ENCODE measurements at places on chromosomes 3 and 15.

DNA sequence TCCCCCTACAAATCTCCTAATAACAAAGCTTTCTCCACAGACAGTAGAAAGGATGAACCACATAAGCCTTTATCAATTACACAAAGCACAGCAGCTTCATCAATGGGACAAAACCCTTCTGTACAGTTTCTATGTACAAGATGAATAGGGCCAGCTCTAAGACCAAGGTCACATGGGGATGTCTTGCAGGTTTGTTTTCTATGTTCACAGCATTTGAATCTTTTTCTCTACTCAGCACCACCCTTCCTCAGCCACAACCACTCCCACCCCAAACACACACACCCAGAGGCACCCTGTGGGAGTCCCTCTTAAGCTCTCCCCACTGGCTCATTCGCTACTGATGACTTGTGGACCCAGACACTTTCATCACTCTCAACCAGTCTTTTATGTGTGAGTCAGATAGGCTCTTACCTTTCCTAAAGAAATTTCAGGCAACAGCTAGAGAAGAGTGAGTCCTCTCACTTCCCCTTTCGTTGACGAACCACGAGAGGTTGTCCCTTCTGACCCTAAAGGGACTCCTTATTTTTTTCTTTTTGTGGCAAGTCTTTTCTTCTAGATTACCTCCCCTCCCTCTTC is 57.9 kb downstream of the ARHGAP31 start:
- DNase-seq, result no peak

GRCh38 chr15:96627031-96627568 is 296.6 kb downstream of the NR2F2 start:
- no peak for DNase-seq

- DNase-seq, result no peak
Observed at GRCh38 chr15:37007301-37007700, 93.0 kb downstream of the MEIS2 start.

DNA sequence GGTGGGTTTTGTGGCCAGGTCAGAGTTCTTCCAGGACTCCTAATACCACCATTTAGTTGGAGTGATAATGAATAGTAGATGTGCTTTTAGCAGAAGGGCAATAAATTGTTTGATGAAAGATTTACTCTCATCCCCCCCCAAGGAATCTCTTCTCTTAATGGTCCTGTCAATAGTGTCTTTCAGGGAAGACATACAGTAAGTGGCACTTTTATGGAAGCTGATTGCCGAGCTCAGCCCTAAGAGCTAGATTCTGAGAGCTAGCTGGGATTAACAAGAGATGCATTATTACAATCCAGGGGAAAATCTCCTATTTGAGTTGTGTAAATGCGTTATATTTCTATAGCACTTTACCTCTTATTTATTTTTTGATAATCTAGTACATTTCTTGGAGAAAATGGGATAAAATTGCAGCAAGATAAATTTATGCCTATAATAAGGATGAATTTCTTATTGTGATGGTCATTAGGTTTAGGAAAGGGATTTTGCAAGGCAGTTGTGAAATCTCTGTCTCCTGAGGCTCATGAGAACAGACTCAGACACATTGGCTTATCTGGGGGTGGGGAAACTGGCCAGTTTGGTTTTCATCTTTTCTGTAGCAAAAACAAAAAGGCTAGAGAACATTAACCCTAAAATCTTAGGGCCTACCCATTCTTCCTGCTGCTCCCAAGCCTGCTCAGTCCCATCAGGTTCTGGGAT is 41.6 kb upstream of the CLSTN2 start:
- DNase-seq, result no peak

DNA sequence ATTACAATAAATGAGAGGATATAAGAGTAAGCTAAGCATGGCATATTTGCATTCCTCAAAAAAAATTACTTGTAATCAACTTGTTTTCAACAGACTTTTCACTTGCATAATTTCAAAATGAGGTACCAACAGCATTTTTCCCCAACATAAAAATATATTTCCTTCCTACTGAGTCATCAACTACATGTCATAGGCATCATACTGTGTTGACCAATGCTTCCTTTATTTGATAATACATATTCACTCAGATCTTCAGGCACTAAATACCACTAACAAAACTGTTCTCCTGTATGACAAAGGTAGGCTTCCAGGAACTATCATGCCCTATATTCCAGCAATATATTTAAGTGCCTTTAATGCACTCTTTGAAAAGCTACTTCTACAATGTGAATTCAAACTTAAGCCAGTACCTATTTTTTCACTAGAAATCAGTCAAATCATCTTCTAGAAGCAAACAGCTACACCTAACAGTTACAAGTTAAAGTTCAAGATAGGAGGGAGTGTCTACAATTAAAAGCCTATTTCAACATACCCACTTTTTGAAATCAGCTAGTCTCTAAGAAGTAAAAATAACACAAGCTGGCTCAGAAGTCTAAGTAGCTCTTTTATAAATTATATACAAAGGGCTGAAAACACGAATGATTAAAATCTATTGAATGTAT is 11.3 kb downstream of the ADAM10 start:
- DNase-seq, result no peak

DNA sequence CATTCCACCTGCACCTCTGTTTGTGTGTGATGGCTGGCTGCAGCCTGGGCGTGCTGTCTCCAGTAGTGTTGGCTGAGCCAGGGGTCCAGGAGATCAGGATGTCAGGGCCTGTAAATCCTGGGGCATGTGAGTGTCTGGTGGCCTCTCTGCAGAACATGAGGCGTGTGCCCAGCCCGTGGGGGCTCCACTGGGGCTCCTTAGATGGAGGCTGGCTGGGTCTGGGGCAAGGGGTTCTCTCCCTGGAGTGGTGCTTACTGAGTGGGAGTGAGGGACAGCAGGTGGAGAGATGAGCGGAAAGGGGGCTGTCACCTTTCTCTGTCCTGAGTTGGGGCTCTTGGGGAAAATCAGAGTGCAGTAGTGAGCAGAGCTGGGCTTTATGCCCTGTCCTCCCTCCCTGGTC is 152.2 kb downstream of the CHDH start:
- DNase-seq, result no peak

DNA sequence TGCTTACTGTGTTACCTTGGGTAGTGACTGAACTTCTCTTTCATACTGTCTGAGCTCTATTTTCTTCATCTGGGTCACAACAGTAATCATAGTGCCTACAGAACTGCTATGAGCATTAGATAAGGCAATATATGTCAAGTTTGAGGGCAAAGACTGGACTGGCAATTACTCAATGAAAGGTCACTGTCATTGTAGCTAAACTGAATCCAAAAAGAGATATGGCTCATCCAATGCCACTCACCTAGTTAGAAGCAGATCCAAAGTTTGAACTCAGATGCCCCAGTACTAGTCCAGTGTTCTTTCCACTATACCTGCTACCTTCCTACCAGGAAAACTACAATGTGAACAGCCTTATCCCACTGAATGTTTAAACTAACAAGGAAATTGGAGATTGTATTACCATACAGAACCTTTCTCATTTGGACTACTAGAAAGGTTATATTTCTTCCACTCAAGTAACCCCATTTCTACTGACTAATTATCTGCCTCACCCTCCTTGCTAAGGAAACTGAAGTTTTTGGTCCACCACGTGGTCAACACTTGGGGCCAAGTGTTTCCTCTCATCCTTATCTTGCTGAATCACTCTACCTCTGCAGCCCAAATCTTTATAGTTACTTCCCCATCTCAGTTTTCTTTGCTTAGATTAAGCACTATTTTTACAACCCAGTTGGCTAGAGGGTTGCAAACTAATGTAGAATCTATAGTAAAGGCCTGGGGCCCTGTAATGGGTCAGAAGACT is 202.3 kb upstream of the LPP start:
- DNase-seq, result no peak

GRCh38 chr3:19945534-19945933 is 1.4 kb upstream of the RAB5A start:
- no peak for DNase-seq

- no peak for DNase-seq
Observed at GRCh38 chr15:71542836-71543235, 267.5 kb upstream of the NR2E3 start.

DNA sequence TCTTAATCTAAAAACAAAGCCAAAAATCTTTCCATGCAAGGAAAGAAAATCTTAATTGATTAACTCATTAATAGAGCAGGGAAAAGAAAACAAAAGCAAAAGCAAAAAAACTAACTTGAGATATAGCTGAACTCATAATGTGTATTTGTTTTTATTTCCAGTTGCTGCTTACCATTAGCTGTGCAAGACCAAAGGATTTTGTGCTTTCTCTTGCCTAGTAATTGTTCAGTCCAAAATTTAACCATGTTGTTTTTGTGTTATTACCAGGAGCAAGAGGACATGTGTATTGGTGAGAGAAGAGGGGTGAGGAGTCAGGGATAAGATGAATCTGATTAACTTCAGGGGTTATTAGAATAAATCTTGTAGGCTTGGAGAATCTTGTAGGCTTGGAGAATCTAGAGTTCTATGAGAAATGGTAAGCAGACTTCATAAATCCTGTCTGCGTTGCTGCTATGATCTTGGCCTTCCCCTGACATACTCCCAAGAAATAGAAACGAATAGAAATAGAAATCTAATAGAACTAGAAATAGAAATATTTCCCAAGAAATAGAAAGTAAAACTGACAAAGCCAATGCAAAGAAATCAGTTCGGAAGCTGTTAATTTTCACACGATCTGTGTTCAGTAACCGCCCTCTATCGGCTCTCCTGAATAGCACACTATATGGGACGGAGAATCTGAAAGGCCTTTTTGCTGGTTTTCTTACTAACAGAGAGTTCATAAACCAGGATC is 72.6 kb upstream of the TNFSF10 start:
- peak; percentile 51 for DNase-seq
